CD4-positive, alpha-beta memory T cell (primary cell): ENCODE measurements at places on chromosomes 1 and 21. TPM values are rescaled to one million over a fixed set of nuclear protein-coding genes. Genes with fewer than 3 reads are reported as not detected.

Gene CYB5RL
- 4.4 TPM for polyA plus RNA-seq

Gene LHX8
- not detected for polyA plus RNA-seq

Gene NBPF4
- polyA plus RNA-seq, result not detected

Gene THRAP3
- 98.6 TPM for polyA plus RNA-seq

Gene ENO1
- polyA plus RNA-seq, result 1,071 TPM

Gene MPZ
- polyA plus RNA-seq, result not detected

DNA sequence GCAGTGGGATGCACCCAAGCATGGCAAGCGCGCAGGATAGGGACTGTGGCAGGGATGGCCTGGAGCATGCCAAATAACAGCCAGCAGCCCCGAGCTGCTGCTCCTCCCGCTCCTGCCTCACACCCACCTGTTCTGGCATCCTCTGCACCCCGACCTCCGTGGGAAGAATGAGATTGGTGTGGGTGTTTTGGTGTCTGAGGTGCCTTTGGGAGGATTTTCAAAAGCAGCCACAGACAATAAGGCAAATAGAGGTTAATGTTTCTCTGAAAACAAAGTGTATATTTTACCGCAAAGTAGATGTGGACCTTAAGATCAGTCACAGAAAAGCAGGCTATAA is 35.5 kb downstream of the IGFN1 start:
- no peak for DNase-seq
- H3K36me3 ChIP-seq, result no peaks in the 10 kb centered on the region
- H3K27ac ChIP-seq, result no peak overlapping the region
- H3K4me3 ChIP-seq, result no peak overlapping the region
- no peaks in the 10 kb centered on the region for H3K4me1 ChIP-seq

- H3K27ac ChIP-seq, result no peak overlapping the region
- H3K36me3 ChIP-seq, result no peaks in the 10 kb centered on the region
- H3K27me3 ChIP-seq, result no peaks in the 10 kb centered on the region
- H3K4me3 ChIP-seq, result no peak overlapping the region
- DNase-seq, result no peak
Measured at GRCh38 chr1:67688526-67689219, 3.7 kb downstream of the GADD45A start.

- DNase-seq, result no peak
- no peak overlapping the region for H3K4me3 ChIP-seq
- H3K27me3 ChIP-seq, result no peaks in the 10 kb centered on the region
- H3K4me1 ChIP-seq, result peaks cover 31% of the 10 kb centered on the region
- H3K36me3 ChIP-seq, result no peaks in the 10 kb centered on the region
- no peak overlapping the region for H3K27ac ChIP-seq
Measured at GRCh38 chr1:101300916-101301315, 64.1 kb downstream of the S1PR1 start.

- no peak overlapping the region for H3K27ac ChIP-seq
- no peaks in the 10 kb centered on the region for H3K36me3 ChIP-seq
- H3K27me3 ChIP-seq, result no peaks in the 10 kb centered on the region
- H3K4me1 ChIP-seq, result no peaks in the 10 kb centered on the region
- no peak for DNase-seq
Measured at GRCh38 chr1:161082996-161083747, 6.2 kb downstream of the NECTIN4 start.

GRCh38 chr1:201628490-201628889 is 89.6 kb downstream of the NAV1 start:
- no peaks in the 10 kb centered on the region for H3K36me3 ChIP-seq
- DNase-seq, result no peak
- H3K4me3 ChIP-seq, result no peak overlapping the region

GRCh38 chr1:7557301-7557891 is 213.7 kb upstream of the VAMP3 start:
- no peak overlapping the region for H3K27ac ChIP-seq
- no peaks in the 10 kb centered on the region for H3K36me3 ChIP-seq
- no peak overlapping the region for H3K4me3 ChIP-seq
- no peak for DNase-seq
- H3K27me3 ChIP-seq, result no peaks in the 10 kb centered on the region
- H3K4me1 ChIP-seq, result no peaks in the 10 kb centered on the region

DNA sequence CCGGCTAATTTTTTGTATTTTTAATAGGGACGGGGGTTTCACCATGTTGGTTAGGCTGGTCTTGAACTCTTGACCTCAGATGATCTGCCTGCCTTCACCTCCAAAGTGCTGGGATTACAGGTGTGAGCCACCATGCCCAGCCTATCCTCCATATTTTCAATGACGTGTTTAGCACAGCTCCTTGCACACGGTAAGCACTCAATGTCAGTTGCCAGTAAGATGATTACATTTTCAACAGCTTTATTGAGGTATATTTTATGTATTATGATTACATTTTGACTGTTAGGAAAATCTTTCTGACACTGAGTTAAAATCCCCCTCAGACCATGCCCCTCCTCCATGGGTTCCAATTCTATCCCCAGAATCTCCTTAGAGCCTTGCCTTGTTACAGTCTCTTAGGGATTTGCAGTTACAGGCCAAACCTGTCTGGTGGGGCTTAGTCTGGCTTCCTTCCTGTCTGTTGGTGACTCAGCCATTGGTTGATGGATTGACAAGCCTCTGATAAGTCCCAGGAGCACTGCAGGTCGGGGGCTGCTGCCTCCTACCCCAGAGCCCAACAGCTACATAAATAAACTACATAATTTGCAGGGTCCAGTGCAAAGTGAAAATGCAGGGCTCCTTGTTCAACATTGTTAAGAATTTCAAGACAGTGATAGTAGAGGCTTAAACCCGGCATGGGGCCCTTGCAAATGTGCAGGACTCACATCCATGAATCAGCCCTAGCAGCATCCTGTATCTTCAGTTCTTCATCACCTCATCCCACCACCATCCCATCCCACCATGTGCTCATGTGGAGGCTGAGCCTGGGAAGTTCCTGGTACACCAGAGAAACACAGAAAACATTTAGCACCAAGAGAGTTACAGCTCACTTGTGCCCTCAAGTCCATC is 23.4 kb downstream of the COA7 start:
- H3K27me3 ChIP-seq, result no peaks in the 10 kb centered on the region
- no peak overlapping the region for H3K4me3 ChIP-seq
- H3K4me1 ChIP-seq, result peaks cover 7% of the 10 kb centered on the region
- no peak overlapping the region for H3K27ac ChIP-seq
- H3K36me3 ChIP-seq, result peaks cover 6% of the 10 kb centered on the region
- DNase-seq, result no peak

DNA sequence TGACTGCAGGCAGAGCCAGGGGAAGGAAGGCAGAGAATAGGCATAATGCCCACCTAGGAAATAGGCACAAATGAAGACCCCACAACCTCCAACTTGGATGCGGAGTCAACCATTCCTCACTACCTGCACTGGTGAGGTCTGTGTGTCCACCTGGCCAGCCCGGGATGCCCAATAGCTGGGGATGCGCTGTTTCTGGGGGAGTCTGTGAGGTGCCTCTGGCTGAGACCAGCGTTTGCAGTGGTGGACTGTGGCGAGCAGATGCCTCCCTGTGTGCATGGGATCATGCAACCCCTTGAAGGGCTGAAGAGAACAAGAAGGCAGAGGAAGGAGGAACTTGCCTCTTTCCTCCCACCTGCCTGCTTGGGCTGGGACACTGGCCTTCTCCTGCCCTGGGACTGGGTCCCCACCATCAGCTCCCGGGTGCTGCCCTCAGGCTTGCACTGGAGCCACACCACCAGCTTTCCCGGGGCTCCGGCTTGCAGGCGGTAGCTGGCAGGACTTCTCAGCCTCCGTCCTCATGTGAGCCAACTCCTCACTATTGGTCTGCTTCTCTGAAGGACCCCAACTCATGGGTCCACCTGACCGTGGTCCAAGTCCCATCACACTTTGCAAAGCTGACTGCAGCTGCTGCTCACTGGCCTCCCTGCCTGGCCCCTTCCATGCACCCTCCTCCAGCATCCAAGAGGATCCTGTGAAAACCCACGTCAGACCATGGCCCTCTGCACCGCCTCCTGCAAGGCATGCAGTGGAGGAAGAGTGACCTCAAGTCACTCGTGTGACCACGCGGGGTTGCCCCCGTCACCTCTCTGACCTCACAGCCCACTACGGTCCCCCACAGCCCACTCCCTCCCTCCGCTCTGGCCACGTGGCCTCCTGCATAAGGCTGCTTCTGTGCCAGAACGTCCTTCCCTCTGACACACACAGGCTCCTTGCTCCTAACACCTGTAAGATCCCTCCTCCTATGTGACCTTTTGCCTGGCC is 2.7 kb upstream of the PDE9A start:
- H3K4me3 ChIP-seq, result no peak overlapping the region
- no peaks in the 10 kb centered on the region for H3K36me3 ChIP-seq
- no peak for DNase-seq
- H3K4me1 ChIP-seq, result peaks cover 20% of the 10 kb centered on the region
- H3K27ac ChIP-seq, result no peak overlapping the region

DNA sequence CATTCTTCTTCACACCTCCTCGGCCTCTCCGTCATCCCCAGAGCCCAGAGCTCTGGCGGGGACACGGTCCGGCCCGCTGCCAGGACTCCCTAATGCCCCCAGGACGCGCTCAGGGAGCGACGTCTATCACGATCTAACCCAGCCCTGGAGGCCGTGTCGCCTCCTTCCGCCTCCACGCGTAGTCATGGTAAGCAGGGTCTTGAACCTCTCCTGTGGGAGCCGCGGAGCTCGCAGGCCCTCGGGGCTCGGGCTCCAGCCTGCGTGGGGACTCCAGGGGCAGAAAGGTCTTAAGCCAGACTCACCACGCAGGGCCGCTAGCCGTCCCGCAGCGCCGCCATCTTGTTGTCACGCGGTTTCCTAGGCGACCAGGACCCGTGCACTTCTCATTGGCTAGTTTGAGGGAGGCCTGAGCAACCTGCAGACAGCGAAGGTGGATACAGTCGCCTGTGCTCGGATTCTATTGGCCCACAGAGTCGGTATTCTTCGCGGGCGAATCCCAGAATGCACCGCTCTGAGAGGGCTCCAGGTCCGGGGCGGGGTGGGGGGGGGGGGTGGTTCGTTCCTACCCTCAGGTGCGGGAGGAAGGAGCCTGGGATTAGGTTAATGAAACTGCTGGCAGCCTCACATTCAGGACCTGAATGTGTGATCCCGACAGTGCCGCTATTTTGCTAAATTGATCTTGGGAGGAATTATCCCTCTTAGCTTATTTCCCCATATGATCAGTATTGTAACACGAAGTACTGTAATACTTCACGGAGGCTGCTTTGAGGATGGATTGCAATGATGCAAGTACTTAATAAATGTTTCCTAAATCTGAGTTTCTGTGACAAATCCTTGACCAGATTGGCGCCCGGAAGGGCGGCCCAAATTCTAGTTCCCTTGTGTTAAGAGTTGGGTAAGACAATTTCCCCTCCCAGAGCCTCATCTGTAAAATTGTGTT is at the start of gene UBXN11:
Gene UBXN11 (minus strand): TSS at position 347 of the 940 bp plus-strand sequence. CDS start 3,753 bp downstream, outside the sequence.
- H3K36me3 ChIP-seq, result no peaks in the 10 kb centered on the region
- peak; percentile 93 for DNase-seq
- peaks cover 42% of the 10 kb centered on the region for H3K4me1 ChIP-seq

GRCh38 chr1:79519084-79519760 is 512.7 kb upstream of the ADGRL4 start:
- no peak overlapping the region for H3K27ac ChIP-seq
- no peak overlapping the region for H3K4me3 ChIP-seq
- H3K27me3 ChIP-seq, result no peaks in the 10 kb centered on the region
- DNase-seq, result no peak

DNA sequence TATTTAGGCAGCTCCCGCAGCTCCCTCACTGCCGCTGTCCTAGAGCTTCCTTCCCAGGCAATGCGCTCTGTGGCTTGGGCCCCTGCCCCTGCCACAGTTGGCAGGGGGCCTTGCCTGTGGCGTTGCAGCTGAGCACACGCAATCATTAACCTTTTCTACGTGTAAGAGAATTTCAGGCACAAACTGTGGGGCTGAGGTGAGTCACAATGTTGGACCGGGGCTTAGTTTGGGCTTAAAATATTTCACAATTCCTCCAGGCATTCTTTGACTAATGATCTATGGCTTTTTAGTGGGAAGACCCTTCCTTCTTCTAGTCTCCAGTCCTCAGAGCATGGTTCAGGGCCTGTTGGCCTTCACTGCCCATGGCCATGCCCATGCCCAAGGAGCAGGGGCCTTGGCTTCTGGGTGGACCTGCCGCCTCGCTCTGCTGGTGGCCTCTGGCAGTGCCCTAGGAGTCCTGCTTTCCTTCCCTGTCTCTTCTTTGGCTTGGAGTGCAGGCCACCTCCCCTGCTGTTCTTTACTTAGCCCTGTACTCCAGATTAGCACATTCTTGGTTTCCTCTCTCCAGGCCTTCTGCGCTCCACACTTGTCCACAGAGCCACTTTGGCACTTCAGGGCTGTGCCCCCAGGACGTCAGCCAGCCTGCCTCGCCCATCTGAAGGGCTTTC is 39.2 kb downstream of the MAPKAPK2 start:
- H3K27me3 ChIP-seq, result no peaks in the 10 kb centered on the region
- peaks cover 4% of the 10 kb centered on the region for H3K36me3 ChIP-seq
- no peak overlapping the region for H3K27ac ChIP-seq
- peaks cover 44% of the 10 kb centered on the region for H3K4me1 ChIP-seq
- no peak for DNase-seq
- H3K4me3 ChIP-seq, result no peak overlapping the region

DNA sequence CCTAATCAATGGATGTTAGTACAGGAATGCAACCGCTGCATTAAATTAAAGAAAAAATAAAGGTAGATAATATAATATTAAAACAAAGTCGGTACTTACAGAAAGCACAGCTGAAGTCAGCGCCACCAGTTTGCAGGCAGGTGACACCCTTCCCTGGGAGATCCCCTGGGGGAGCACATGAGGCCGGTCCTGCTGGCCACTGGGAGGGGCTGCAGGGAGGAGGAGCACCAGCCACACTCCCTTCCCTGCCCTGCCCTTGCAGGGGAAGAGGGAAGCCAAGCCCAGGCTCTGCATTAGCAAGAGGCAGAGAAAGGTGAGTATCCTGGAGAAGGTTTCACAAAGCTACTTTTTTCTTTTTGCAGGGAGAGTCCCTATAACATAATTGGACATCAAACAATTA is 507.0 kb downstream of the AJAP1 start:
- no peaks in the 10 kb centered on the region for H3K27me3 ChIP-seq
- no peak overlapping the region for H3K27ac ChIP-seq
- no peak overlapping the region for H3K4me3 ChIP-seq
- H3K36me3 ChIP-seq, result no peaks in the 10 kb centered on the region
- DNase-seq, result no peak

DNA sequence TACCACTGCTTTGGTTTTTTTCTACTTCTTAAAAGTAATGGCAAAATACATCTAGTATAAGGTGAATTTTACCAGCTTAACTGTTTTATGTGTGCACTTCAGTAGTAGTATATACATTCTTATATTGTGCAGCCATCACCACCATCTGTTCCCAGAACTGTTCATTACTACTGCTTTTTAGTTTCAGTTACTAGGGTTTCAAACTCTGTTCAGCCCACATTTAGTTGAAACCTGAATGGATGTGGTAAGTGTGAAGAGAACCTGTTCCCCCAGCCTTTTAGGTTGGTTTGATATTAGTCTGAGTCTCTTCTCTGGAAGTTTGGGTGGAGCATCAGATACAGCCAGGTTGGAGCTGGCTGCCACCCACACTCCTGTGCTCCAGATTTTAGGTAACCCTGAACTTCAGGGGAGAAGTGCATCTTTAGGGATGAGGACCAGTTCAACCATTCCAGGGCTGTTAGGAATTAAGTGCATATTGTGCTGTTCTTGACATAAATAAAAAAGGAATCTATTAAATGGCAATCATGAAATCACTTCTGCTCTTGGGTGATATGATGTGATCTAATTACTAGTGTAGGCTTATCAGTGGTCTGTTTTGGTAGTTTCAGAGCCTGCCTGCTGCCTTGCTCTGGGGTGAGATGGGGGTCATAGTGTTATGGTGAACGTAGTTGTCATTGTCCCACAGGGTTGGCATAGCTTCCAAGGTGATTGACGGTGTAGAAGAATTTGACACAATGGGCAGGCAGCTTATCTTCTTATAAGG is 32.1 kb downstream of the URB2 start:
- no peaks in the 10 kb centered on the region for H3K27me3 ChIP-seq
- no peak overlapping the region for H3K27ac ChIP-seq
- H3K36me3 ChIP-seq, result peaks cover 7% of the 10 kb centered on the region
- no peaks in the 10 kb centered on the region for H3K4me1 ChIP-seq
- no peak for DNase-seq
